ENCODE measurements at places on chromosomes 1 and 21. TPM values are rescaled to one million over a fixed set of nuclear protein-coding genes. Genes with fewer than 3 reads are reported as not detected.
A peak's percentile ranks its signal among the peaks of the same experiment; 100 is the strongest.

MSH4 gene
- total RNA-seq, result 0.44 TPM

RXFP4 gene
- not detected for total RNA-seq

PALMD gene
- 95.8 TPM for total RNA-seq

S100A14 gene
- 0.18 TPM for total RNA-seq

SUCO gene
- 40.2 TPM for total RNA-seq

- no peak for DNase-seq
These were observed 1206.4 kb upstream of the ADGRL4 start for GRCh38 chr1:80212948-80213347.

DNA sequence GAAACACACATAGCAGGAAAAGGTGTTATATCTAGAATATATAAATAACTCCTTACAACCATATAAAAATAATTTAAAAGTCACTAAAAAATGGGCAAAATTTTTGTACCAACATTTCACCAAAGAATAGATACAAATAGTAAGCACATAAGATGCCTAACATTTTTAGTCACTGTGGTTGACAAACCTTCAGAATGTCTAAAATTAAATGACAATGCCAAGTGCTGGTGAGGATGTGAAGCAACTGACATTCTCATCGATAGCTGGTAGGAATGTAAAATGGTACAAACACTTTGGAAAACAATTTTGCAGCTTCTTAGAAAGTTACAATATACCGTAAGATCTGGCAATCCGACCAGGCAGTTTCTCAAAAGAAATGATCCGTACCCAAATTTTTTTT, 14.4 kb upstream of the TOMM20 start:
- no peak for DNase-seq

- no peak for DNase-seq
These were observed 69.4 kb downstream of the GPATCH2 start for GRCh38 chr1:217561446-217561845.

GRCh38 chr1:203652724-203653461, 26.3 kb downstream of the ATP2B4 start:
- no peak for DNase-seq

DNA sequence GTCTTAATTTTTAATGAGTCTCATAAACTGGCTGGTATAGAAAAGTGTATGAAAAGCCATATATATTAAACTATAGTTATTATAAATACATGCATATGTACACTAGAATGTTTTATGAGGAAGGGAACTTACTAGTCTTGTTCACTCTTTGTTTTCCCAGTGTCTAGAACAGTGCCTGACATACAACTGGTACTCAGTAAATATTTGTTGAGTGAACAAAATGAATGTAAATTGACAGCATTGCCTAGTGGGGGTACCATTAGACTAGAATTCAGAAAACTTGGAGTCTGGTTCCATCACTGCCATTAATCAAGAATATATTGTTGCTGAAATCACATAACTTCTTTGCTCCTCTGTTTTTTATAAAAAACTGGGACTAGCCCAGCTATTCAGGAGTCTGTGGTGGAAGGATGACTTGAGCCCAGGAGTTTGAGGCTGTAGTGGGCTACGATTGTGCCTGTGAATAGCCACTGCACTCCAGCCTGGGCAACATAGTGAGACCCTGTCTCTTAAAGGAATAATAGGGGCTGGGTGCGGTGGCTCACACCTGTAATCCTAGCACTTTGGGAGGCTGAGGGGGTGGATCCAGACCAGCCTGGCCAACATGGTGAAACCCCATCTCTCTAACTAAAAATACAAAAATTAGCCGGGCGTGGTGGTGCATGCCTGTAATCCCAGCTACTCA, 51.1 kb downstream of the NFIA start:
- DNase-seq, result no peak

GRCh38 chr21:26025536-26026512, 144.7 kb downstream of the APP start:
- DNase-seq, result peak; percentile 34

Measured in muscle of leg (tissue), 16 donors.